ENCODE measurements at places on chromosomes 7 and 10.

- no peak for DNase-seq
These were observed 214.8 kb downstream of the CAMK1D start for GRCh38 chr10:12564173-12564572.

GRCh38 chr7:128899392-128899791 lies 11.1 kb downstream of the KCP start:
- no peak for DNase-seq

DNA sequence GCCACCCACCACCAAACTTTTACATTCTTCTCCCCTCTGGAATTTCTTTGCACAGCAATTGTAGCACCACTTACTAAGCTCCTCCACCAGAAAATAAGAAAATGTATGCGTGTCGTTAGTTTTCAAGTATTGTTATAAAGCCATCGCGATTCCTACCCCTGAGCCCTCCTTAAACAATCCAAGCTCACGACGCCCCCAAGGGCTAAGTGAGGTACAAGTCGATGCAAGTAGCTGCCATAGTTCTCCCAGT lies 1.3 kb downstream of the FRAT2 start:
- no peak for DNase-seq

GRCh38 chr10:50395851-50396250 lies 144.5 kb upstream of the ASAH2 start:
- no peak for DNase-seq

GRCh38 chr10:31099664-31100063 lies 68.0 kb upstream of the ZNF438 start:
- DNase-seq, result no peak

Data from stimulated activated CD4-positive, alpha-beta T cell treated with anti-CD3 and anti-CD28 coated beads, Interleukin-1b, Interleukin-23, amount 100 ng/mL, for 1 hour (primary cell).